Esophagus muscularis mucosa (tissue), 4 donors: ENCODE measurements at places on chromosomes 6 and 20. TPM values are rescaled to one million over a fixed set of nuclear protein-coding genes. Genes with fewer than 3 reads are reported as not detected.

DNA sequence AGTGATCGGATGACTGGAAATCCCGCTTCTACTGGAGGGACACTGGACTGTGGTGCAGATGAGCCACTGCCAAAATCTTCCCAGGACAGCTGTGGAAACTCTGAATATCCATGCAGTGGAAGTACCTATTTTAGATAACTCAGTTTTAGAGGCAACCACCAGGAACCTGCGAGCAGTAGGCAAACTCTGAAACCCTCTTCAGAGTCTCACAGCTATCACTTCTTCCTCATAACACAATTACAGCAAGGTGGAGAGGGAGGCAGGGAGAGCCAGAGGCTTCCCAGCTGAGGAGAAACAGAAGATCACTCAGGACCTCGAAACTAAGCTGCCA, 322.8 kb upstream of the NT5E start:
- no peak for DNase-seq

DNA sequence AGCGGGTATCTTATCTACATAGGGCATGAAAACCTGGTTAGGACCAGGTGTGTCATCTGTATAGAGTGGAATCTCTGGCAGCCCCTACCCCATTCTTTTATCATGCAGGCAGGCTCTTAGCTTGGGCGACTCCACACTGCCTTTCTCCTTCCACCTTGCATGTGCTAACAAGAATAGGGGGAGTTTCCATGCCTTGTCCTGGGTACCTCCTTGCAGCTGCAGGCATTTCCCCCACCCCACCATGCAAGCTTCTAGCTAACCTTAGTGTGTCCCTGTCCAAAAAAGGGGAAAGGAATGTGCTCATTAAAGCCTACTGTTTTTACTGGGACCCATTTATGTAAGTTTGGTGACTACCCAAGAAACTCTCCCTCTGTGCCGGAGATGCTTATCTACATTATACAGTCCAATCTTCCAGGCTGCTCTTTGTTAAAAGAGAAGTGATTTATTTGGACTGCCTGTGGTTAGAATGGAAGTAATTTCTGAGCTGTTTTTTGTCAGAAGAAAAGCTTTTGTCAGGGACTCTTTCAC, 10.5 kb upstream of the CEP43 start:
- peak; percentile 70 for DNase-seq

DNA sequence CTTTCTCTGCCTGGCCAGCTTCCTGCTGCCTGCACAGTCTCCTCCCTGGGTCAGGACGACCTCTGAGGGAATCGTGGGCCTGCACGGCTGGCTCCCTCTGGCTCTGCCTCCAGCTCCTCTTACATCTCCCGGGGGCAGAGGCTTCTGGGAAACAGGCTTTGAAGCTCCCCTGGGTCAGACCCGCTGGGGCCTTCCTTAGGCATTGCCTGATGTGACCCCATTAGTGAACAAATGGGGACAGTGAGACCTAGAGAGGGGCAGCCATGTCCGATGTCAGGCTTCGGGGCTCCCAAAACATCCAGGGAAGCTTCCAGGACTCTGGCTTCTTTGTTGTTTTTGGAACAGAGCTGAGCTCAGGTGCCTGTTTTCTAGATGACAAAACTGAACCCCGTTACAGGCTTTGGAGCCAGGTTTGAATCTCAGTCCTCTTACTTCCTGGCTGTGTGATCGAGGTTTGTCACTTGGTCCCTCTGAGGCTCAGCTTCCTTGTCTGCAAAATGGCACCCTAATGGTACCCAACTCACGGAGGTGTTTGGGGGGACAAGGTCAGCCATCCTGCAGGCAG, 94.3 kb downstream of the CEBPB start:
- DNase-seq: no peak

DNA sequence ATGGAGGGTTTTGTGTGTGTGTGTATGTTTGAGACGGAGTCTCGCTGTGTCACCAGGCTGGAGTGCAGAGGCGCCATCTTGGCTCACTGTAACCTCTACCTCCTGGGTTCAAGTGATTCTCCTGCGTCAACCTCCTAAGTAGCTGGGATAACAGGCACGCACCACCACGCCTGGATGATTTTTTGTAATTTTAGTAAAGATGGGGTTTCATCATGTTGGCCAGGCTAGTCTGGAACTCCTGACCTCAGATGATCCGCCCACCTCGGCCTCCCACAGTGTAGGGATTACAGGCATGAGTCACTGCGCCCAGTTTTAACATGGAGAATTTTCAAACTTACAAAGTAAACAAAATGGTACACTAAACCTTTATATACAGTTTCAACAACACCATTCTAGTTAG, 22.8 kb downstream of the AMD1 start:
- no peak for DNase-seq

DNA sequence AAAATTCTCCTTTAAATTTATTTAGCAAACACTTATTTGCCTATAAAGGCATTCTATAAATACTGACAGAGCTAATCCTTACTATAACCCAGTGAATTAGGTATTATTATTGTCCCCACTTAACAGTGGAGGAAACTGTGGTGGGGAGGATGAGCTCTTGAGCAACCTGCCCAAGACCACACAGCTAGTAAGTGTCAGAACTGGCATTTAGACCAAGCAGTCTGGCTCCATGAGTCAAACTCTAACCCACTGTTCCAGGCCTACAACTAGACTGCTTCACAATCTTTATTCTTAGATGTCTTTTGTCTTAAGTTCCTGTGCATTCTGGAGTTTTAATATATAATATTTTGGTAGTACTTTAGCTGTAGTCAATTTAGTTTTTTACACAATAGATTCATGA, 530.8 kb downstream of the BCKDHB start:
- DNase-seq: no peak

GRCh38 chr6:119285908-119286625, 63.5 kb downstream of the MAN1A1 start:
- DNase-seq: no peak

Gene VSX1
- not detected for total RNA-seq

Gene TTI1
- total RNA-seq: 14.3 TPM

Gene KIZ
- 28.3 TPM for total RNA-seq

Gene CD83
- 1.2 TPM for total RNA-seq
